ENCODE measurements at places on chromosomes 7 and 10.
A peak's percentile ranks its signal among the peaks of the same experiment; 100 is the strongest.

DNA sequence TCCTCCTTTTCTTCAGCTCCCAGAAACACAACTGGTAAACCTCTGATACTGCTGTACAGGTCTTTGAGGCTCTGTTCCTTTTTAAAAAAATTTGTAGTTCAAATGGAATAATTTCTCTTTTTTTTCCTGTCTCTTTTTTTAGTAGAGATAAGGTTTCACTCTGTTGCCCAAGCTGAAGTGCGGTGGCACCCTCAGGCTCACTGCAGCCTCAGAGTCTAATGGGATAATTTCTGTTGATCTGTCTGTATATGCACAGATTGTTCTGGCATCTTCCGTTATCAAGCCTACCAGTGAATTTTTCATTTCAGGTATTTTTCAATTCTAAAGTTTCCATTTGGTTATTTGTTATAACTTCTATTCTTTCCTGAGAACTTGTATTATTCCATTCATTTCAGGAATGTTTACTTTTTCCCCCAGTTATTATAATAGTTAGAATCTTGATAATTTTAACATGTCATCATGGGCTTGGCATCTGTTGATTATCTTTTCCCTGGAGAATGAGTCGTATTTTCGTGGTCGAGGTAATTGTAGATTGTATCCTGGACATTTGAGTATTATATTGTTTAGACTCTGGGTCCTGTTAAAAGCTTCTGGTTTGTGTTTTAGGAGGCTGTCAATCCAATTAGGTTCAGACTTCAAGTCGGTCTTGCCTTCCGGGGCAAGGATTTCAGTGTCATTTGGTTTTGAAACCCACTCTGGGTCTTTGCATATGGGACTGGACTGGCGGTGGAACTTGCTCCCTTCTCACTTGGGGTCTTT lies 24.5 kb downstream of the CRCP start:
- no peak for DNase-seq

DNA sequence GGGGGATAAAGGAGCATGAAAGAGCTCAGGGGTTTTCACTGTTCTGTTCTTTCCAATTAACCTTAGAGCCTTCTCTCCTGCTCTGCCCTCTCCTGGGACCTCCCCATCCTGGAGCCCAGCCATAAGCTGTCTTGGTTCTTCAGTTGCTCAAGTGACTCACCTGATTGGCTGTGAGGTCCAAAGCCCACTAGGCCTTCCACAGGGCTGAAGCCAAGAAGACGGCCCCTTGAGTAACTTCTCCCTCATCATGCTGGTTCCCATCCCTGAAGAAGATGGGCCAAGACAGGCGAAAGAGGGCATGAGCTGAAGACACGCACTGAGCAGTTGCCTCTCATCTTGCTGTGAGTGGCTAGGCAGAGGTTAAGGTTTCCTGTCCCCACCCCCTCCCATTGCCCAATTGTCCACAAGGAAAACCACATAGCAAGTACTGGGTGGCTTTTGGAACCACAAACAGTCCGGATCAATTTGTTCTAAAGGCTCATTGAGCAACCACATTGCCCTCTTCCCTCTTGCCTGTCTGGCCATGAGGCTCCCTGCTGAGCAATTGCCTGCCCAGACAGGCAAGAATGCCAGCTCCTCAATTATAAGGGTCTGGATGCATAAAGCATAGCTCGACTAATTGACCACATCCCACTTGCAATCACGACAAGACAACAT lies 43.9 kb upstream of the GPAM start:
- no peak for DNase-seq

GRCh38 chr10:111116762-111117445 lies 40.1 kb downstream of the ADRA2A start:
- DNase-seq: no peak

- peak; percentile 41 for DNase-seq
Observed at GRCh38 chr10:12041766-12042408, 722 bp downstream of the UPF2 start.

DNA sequence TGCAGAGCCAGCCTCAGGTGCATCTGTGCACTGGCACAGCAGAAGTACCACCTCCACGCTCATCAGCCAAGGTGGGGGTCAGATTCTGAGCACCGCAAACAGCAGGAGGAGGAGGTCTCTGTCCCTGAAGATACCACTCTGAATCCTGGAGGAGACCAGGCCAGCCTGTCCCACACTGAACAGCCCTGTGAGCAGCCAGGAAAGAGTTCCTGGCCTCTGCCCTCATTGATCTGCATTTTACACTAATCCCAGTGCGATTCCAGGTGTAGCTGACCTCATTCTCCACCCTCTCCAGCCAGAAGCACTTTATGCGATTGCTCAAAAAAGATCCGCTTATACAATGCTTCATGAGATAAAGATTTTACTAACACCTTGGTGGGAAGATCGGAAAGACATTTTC lies 99.1 kb upstream of the CACUL1 start:
- DNase-seq: no peak

GRCh38 chr10:13812804-13813203 lies 226.0 kb downstream of the PRPF18 start:
- no peak for DNase-seq

DNA sequence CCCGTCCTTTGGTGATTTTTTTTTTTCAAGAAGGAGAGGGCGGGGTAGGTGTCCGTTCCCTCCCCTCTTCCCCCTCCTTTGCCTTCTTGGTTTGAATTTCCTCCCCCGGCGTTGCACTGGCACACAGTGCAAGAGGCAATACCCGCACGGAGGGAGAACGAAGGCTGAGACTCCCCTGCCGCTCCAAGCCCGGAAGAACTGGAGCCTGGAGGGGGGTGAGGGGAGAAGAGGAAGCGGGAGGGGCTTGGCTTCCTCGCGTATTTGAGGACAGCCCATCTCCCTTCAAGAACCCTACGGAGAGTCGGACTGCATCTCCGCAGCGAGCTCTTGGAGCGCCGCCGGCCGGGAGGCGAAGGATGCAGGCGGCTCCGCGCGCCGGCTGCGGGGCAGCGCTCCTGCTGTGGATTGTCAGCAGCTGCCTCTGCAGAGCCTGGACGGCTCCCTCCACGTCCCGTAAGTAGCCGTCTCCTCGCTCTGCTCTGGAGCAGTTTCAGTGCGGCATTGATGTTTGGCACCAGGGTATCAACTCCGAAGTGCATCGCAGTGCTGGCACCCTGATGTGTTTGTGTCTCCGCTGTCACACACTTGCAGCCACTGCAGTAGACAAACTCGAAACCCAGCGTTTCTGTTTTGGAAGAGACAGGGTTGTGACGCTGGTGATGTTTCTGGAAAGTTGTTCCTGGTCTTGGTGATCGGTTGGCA lies at the start of gene CNTNAP2:
Gene CNTNAP2, plus strand, starts transcription at position 281 of the 702 bp plus-strand sequence. Its CDS starts 76 bp downstream, at position 357.
- no peak for DNase-seq

DNA sequence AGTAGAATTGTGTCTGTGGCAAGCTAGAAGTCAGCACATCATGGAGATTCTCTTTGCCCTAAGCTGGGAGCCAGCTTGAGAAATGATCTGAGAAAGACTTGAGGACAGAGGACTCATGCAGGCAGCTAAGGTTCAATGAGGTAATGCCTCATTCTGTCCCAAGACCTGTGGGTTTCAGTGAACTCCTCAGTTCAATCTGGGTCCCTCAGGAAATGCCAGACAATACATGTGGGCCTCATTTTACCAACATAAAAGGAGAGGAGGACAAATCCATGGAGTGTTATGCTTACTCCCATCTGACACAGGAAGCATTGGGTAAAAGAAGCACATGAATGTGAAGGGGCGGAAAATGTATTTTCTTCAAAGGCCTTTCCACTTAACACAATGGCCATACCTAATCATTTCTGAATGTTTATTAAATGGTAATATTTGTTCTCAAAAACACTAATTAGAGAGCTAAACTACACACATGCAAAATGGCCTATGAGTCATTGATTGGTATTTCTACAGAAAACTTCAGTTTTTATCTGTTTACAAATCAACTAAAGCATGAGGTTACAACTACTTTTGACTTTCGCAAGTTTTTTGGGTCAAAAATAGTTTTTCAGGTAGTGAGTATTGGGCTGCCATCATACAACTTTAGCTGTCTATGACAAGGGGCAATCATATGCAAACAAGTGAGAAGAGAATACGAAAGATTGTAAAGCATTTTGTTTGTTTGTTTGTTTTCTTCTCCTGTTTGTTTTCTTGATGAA lies 205.3 kb downstream of the CHRM2 start:
- no peak for DNase-seq

GRCh38 chr10:113515601-113516000 lies 37.3 kb upstream of the HABP2 start:
- no peak for DNase-seq

DNA sequence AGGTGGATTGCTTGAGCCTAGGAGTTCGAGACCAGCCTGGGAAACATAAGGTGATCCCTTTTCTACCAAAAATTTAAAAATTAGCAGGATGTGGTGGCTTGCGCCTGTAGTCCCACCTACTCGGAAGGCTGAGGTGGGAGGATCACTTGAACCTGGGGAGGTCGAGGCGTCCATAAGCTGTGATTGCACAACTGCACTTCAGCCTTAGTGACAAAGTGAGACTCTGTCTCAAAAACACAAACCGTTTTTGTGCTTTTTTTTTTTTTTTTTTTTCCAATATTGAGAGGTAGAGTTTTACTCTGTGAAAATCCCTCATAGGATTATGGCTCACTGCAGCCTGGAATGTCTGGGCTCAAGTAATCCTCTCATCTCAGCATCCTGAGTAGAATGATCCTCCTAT lies 14.1 kb downstream of the CCAR1 start:
- no peak for DNase-seq

Measured in stimulated activated CD4-positive, alpha-beta T cell treated with anti-CD3 and anti-CD28 coated beads, Interleukin-2, amount 100 ng/mL, for 24 hours (primary cell).